ENCODE measurements at places on chromosomes 3 and 15. TPM values are rescaled to one million over a fixed set of nuclear protein-coding genes. Genes with fewer than 3 reads are reported as not detected.

The COL8A1 gene
- total RNA-seq: 13.6 TPM

DNA sequence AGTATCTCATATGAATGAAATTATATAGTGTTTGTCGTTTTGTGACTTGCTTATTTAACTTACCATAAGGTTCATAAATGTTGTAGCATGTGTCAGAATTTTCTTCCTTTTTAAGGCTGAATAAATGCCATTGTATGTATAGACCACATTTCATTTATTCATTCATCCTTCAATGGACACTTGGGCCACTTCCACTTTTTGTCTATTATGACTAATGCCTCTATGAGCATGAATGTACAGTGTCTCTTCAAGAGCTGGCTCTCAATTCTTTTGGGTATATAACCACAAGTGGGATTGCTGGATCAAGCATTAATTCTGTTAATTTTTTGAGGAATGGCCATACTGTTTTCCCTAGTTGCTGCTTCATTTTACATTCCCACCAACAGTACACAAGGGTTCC is 156.1 kb downstream of the VPS8 start:
- no peaks in the 10 kb centered on the region for H3K27me3 ChIP-seq
- no peak for DNase-seq
- H3K27ac ChIP-seq: no peak overlapping the region
- no peak overlapping the region for H3K4me3 ChIP-seq

DNA sequence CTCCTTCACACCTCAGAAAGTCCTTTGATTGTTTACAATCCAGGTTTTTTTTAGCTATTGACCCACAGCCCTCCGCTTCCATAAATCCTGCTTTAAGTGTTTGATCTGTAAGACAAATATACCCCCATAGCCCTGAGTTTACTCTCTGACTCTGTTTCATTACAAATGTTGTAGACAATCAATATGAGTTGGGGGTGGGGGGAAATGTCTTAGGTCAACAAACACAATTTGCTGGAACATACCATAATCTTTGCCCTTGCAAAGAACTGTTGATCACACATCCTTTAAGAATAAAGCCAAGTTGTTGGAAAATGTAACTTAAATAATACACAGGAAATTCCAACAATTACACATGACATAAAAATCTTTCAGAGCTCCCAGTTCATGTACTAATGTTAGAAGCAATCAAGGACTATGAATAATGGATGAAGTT is 301.8 kb upstream of the SEMA6D start:
- no peaks in the 10 kb centered on the region for H3K27me3 ChIP-seq
- no peak for DNase-seq
- no peaks in the 10 kb centered on the region for H3K36me3 ChIP-seq
- H3K27ac ChIP-seq: no peak overlapping the region

DNA sequence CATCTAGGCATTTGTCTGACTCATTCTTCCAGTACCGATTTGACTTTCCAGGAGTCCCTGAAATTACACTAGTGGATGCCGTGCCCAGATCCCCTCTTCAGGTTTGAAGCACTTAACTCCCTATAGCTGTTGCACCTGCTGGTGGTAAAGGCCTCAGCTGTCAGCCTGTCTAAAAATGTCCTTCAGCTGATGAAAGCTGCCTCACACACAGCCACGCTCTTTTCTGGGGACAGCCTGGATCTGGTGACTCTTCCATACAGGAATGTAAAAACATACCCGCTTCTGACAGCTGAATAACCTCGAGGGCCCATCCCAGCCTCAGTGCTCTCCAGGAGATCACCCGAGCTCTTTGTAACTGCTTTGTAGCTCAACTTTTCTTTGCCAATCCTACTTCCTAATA is 534.1 kb upstream of the GRM7 start:
- H3K27me3 ChIP-seq: no peaks in the 10 kb centered on the region
- no peak overlapping the region for H3K27ac ChIP-seq
- H3K36me3 ChIP-seq: no peaks in the 10 kb centered on the region
- H3K4me3 ChIP-seq: no peak overlapping the region
- H3K4me1 ChIP-seq: no peaks in the 10 kb centered on the region

- H3K36me3 ChIP-seq: no peaks in the 10 kb centered on the region
- peak within 1 kb of the TSS; percentile 91 for H3K27ac ChIP-seq
- H3K4me1 ChIP-seq: peaks cover 4% of the 10 kb centered on the region
- peak within 1 kb of the TSS; percentile 82 for H3K4me3 ChIP-seq
- peak; percentile 89 for DNase-seq
- H3K27me3 ChIP-seq: no peaks in the 10 kb centered on the region
Observed at GRCh38 chr15:49046220-49047102, at the start of gene SECISBP2L. TSS of gene SECISBP2L (minus strand) at chr15:49046446. CDS start at chr15:49046299, 147 bp downstream.

DNA sequence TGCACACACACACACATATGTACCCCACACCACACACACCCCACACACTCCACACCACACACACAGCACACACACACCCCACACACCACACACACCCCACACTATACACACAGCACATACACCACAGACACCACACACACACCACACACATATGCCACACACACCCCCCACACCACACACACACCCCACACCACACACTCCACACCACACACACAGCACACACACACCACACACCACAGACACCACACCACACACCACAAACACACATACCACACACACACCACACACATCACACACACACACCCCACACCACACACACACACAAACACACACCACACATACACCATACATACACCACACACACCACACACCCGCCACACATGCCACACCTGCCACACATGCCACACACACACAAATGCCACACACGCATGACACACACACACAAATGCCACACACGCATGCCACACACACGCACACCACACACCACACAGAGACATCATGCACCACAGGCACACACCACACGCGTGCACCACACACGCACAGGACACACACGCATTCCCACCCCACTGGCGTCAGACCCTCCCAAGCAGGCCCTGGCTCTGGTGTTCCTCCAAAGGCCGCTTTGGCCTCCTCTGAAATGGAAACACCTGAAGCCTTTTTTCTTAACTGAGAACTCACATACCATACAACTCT is 15.7 kb downstream of the CHST13 start:
- no peak overlapping the region for H3K27ac ChIP-seq
- H3K36me3 ChIP-seq: no peaks in the 10 kb centered on the region
- H3K4me1 ChIP-seq: no peaks in the 10 kb centered on the region
- no peak overlapping the region for H3K4me3 ChIP-seq
- no peak for DNase-seq

DNA sequence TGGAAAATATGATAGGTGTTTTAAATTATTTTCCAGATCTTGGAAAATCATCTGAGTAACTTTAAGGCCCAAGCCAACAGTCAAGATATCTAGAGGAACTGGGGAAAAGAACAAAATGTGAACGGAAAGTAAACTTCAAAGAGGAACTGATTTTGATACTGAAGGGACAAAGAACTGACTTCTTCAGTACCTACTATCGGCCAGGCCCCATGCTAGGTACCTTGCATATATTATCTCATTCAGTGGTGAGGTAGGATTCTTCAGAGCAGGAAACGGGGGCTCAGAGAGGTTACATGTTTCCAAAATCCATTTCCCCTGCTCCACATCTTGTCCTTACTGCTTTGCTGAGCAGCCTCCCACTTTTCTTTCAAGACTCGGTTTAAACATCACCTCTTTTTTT is 9.8 kb upstream of the ZNF710 start:
- DNase-seq: no peak
- H3K36me3 ChIP-seq: no peaks in the 10 kb centered on the region
- H3K27me3 ChIP-seq: no peaks in the 10 kb centered on the region
- no peak overlapping the region for H3K27ac ChIP-seq
- H3K4me1 ChIP-seq: no peaks in the 10 kb centered on the region

The TMC3 gene
- 0.15 TPM for total RNA-seq

GRCh38 chr3:54744291-54744690 is 183.6 kb downstream of the LRTM1 start:
- no peak overlapping the region for H3K4me3 ChIP-seq
- H3K36me3 ChIP-seq: no peaks in the 10 kb centered on the region

- no peaks in the 10 kb centered on the region for H3K36me3 ChIP-seq
- no peaks in the 10 kb centered on the region for H3K4me1 ChIP-seq
- no peak overlapping the region for H3K4me3 ChIP-seq
- no peaks in the 10 kb centered on the region for H3K27me3 ChIP-seq
- DNase-seq: no peak
Observed at GRCh38 chr3:132645058-132645457, 14.6 kb downstream of the ACAD11 start.

DNA sequence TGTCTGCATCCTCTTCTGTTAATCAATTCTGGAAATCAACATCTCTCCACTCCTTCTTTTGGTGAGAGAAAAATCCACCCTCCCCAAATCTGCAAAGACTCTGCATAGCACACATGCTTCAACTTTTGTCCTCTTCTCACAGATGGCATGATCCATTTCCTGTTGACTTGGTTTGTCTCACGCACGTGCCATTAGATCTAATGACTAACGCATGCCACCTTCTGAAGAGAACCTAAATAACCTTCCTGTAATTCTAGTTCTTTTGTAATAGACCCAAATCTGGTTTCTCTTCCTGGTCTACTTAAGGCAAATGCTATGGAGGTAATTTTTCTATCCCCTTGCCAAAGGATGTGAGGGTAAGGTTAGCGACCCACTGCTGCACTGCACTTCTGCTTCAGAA is 51.0 kb upstream of the ATOSA start:
- no peak overlapping the region for H3K4me3 ChIP-seq
- no peaks in the 10 kb centered on the region for H3K36me3 ChIP-seq
- no peaks in the 10 kb centered on the region for H3K4me1 ChIP-seq
- DNase-seq: no peak
- no peaks in the 10 kb centered on the region for H3K27me3 ChIP-seq

DNA sequence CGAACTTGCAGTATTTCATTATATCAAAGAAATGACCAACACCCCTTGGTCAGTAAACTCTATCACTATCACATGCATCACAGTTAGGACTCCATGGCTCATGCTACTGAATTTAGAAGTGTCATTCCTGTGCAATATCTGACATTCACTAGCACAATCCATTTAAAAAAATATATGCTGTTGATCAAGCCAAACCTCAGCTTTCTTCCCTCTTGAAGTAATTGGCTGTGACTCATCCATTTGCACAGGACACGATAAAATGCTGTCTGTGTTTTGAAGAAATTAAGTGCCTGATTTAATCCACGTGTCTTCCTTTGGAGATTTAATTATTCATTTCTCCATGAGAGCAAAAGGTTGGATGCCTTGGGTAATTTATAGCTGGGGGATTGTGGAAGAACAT is 38.9 kb downstream of the CPNE4 start:
- no peak for DNase-seq
- no peak overlapping the region for H3K4me3 ChIP-seq
- no peaks in the 10 kb centered on the region for H3K4me1 ChIP-seq
- H3K27ac ChIP-seq: no peak overlapping the region
- no peaks in the 10 kb centered on the region for H3K36me3 ChIP-seq

The XYLB gene
- 6.7 TPM for total RNA-seq

The MORC1 gene
- total RNA-seq: not detected

GRCh38 chr15:39451121-39451688 is 129.7 kb upstream of the THBS1 start:
- no peaks in the 10 kb centered on the region for H3K36me3 ChIP-seq
- H3K4me1 ChIP-seq: no peaks in the 10 kb centered on the region
- no peaks in the 10 kb centered on the region for H3K27me3 ChIP-seq
- H3K4me3 ChIP-seq: no peak overlapping the region
- no peak for DNase-seq
- no peak overlapping the region for H3K27ac ChIP-seq

The LMCD1 gene
- 53.0 TPM for total RNA-seq

The MASP1 gene
- 1.3 TPM for total RNA-seq

DNA sequence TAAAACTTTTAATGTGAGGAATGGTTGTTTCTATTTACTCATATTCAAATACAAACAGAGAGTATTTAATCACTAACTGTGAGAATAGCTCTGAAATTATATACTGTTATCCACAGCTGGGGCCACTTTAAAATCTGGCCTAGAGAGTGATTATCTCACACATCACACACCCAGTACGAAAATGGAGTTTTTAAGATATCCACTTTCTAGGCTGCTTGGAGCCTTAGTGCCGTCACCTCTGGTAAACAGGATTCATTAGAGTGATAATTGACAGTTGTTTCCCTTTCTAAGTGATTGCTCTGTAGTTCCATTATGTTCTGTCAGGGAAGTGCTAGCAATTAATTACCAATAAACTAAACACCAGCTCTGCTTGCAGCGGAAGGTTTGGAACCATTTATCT is 942.4 kb downstream of the FHIT start:
- no peaks in the 10 kb centered on the region for H3K27me3 ChIP-seq
- H3K36me3 ChIP-seq: no peaks in the 10 kb centered on the region

DNA sequence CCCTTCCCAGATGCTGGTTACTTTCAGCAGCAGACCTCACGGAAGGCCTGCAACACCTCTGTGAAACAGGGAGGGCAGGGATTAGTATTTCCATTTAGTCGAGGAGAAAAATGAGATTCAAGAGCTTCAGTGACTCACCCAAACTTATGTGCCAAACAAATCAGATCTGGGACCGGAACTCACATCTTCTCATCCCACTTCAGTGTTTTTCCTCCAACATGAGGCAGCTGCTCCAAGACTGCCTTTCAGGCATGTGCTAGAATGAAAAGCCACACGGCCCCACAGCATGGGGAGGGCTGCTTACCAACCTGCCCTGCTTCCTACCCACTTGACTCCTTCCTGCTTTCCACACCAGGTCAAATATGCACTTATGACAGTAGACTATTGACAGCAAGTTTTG is 129.4 kb upstream of the SLC24A5 start:
- no peak overlapping the region for H3K4me3 ChIP-seq
- H3K4me1 ChIP-seq: no peaks in the 10 kb centered on the region
- DNase-seq: no peak
- H3K36me3 ChIP-seq: no peaks in the 10 kb centered on the region
- no peak overlapping the region for H3K27ac ChIP-seq

DNA sequence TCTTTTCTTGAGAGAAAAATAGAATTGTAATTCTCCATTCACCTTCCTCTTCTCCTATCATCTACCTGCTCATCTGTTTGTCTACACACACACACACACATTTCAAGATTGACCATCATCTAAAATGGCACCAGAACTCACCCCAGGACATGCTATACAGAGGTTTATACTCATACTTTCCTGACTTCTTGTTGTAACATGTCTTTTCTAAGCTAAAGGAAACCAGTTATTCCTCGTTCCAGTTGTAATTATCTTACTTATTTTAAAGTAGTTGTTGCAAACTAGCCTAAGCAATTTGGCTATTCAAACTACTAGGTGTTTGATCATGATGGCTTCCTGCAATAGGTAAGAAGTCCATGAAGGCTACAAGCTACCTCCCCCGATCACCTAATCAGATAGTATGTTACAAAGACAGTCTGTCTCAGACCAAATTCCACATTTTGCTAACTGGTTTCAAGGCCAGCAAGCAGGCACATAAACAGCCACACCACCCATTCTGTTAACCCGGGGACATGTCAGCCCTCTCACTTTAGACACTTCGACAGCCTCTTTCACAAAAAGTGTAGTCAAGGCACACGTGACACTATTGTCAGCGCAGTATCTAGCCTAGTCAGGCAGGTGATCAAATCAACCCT is 189.7 kb downstream of the SHQ1 start:
- H3K27me3 ChIP-seq: no peaks in the 10 kb centered on the region
- H3K4me3 ChIP-seq: no peak overlapping the region
- H3K27ac ChIP-seq: no peak overlapping the region
- H3K4me1 ChIP-seq: peaks cover 4% of the 10 kb centered on the region

All from breast epithelium (tissue), 4 donors.